Gastroesophageal sphincter (tissue), 4 donors: ENCODE measurements at places on chromosomes 6 and 20. TPM values are rescaled to one million over a fixed set of nuclear protein-coding genes. Genes with fewer than 3 reads are reported as not detected.

TCF21 gene
- 14.3 TPM for total RNA-seq

RNF217 gene
- total RNA-seq: 26.8 TPM

DNA sequence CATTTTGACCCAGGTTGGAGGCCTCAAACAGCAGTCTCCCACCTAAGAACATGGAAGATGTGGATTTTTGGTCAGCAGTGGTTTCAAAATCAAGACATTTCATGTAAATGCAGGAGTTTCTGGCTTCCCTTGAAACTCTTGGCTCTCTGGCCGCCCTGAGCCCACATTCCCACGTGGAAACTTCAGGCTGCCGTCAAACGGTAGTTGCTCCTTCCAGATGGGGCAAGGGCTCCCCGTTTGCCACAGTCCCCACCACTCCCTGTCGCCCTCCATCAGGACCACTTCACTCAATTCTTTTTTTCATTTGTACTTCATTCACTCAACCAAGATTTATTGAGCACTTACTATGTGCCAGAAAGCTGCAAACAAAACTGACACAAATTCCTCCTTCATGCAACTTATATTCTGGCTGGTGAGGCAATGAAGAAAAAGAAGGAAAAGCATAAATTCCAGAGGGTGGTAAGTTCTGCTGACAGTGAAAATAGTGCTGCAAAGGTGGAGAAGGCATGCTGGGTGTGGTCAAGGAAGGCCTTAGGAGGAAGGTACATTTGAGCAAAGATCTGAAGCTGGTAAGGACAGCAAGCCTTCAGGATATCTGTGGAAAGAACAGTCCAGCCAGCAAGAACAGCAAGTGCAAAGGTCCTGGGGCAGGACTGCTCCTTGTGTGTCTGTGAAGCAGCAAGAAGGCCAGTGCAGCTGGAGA lies 62.9 kb upstream of the PTPN1 start:
- ATAC-seq: no peak

- no peak for ATAC-seq
These were observed 640.0 kb upstream of the GJE1 start for GRCh38 chr6:141492521-141493284.

- no peak for ATAC-seq
These were observed 90.5 kb upstream of the VGLL2 start for GRCh38 chr6:117174835-117175360.

GRCh38 chr6:27902335-27903314 lies 9.6 kb downstream of the OR2B2 start:
- ATAC-seq: peak; percentile 90
